ENCODE measurements at places on chromosomes 11 and 22.

GRCh38 chr11:38481391-38481790 lies 1883.4 kb upstream of the RAG2 start:
- DNase-seq = no peak

DNA sequence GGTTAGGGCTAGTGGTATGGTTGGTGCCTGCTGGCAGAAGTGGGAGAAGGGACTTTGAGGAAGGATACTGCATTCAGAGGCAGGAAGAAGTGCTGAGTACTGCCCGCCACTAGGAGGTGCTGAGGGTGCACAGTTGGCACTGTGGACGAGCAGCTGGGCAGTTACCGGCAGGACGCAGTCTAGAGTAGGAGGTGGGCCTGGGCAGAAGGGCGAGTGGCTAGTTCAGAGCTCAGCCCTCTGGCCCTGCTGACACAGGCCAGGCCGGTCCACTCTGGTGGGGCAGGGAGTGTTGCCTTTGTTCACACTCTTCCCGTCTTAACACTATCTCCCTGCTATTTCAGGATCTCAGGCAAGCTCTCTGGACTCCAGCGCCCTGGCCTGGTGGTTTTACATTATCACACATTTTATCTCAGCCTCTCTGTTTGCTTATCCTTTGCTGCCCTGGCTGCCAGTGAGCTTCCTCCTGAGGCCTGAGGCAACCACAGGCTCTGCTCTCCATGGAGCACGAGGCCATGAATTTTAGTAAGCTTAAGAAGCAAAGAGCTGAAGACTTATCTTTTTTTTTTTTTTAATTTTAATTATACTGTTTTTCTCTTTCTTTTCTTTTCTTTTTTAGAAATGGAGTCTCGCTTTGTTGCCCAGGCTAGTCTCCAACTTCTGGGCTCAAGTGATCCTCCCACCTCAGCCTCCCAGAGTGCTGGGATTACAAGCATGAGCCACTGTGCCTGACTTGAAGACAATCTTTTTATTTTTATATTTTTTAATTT lies 26.9 kb downstream of the SNAP29 start:
- DNase-seq = peak; percentile 89

- DNase-seq = no peak
These were observed 905.5 kb upstream of the RAG2 start for GRCh38 chr11:37503411-37504059.

DNA sequence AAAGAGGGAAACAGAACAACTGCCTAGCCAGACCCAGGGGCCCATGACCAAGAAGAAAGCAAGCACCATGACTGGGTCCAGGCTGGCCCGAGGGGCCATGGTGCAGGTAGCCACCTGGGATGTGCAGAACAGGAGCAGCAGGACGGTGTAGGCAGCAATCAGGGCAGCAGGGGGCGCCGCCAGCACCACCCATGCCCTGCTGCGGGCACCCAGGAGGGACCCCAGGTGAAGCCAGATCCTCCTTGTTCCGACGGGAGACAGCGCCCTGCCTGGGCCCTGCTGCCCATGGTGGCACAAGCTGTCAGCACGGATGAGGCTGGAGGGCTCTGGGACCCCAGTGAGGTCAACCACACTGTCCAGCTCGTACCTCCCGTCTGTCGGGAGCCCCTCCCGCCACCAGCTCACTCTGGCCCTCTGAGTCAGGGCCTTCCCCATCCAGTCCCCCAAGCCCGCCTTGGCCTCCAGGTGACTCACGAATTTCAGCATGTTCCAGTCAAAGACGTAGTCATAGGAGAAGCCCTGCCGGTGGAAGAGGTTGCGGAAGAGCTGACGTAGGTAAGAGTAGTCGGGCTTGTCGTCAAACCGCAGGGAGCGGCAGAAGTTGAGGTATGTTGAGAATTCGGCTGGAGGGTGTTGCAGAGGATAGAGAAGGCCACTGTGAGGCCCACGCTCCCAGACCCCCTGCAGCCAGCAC lies 18.8 kb downstream of the CSNK1E start:
- DNase-seq = peak; percentile 96

DNA sequence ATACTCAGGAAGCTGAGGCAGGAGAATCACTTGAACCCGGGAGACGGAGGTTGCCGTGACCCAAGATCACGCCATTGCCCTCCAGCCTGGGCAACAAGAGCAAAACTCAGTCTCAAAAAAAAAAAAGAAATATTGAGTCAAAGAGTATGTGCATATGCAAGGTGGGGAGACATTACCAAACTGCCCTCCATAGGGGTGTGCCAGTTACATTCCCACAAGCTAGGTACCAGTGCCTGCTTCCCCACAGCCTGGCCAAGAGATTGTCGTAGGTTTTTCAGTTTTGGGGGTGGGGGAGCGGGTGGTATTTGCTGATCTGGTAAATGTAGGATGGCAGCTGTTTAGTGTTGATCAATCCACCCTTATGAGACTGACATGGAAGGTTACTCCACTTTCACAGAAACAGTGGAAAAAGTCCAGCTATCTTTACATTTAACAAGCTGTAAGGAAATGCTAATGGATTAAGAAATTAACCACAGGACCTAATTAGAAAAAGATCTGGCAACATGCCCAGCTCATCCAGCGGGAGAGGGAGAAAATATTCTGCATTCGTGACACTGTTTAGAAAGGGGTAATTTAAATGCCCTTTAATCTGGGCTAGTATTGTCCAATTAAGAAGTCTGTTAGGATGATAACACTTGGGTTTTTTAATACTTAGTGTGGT lies 89.4 kb downstream of the PACS1 start:
- DNase-seq = no peak

- DNase-seq = peak; percentile 82
These were observed 3.1 kb upstream of the PYGM start for GRCh38 chr11:64762674-64763525.

GRCh38 chr11:106724293-106724892 lies 293.9 kb downstream of the GUCY1A2 start:
- DNase-seq = peak; percentile 67

All from fibroblast of pulmonary artery (primary cell).